HuH-7.5 (cell line): ENCODE measurements at places on chromosomes 1 and 21.
A peak's percentile ranks its signal among the peaks of the same experiment; 100 is the strongest.

DNA sequence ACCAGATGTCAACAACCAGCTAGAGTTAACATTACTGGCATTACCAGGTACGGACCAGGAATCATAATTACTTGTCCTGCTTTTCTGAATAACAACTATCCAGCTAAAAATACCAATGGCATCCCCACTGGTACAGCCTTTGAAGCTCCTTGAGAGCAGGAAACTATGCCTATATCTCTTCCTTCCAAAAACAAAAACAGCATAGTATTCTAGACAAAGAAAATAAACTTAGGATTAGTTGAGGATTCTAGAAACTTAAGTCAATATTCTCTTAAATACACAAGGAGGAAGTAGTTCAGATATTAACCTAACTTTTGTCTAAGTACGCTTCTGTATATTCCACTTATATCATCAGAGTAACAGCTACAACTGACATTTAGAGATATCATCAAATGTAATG lies 3.0 kb downstream of the FUBP1 start:
- no peak for DNase-seq

- DNase-seq, result no peak
These were observed 90.9 kb upstream of the KCNK1 start for GRCh38 chr1:233523047-233523446.

- DNase-seq, result no peak
These were observed 82.8 kb downstream of the EXTL2 start for GRCh38 chr1:100811808-100812207.

GRCh38 chr1:160429702-160430535 lies 29.6 kb downstream of the VANGL2 start:
- DNase-seq, result no peak

DNA sequence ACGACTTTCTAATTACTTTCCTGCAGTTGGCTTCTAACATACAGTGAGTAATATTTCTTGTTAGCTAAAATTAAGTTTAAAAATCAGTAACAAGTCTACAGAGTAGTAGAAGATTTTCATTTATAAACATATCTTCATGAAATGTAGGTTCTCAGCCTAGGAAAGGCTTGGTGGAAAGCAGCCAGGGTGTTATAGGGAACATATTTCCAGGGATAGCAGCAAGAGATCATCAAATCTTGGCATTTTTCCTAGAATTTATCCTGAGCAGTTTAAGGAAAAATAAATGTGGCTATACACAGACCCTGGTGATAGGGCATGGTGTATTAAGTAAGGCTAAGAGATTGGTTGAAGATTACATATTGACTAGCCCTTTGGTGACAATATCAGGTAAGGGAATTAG lies 203.5 kb upstream of the NEGR1 start:
- no peak for DNase-seq

GRCh38 chr1:68490046-68490651 lies 6.7 kb downstream of the DEPDC1 start:
- DNase-seq, result no peak

- DNase-seq, result no peak
These were observed 185.0 kb downstream of the DNAH14 start for GRCh38 chr1:225114354-225114990.

- no peak for DNase-seq
These were observed 42.6 kb upstream of the PAX7 start for GRCh38 chr1:18588093-18588492.

DNA sequence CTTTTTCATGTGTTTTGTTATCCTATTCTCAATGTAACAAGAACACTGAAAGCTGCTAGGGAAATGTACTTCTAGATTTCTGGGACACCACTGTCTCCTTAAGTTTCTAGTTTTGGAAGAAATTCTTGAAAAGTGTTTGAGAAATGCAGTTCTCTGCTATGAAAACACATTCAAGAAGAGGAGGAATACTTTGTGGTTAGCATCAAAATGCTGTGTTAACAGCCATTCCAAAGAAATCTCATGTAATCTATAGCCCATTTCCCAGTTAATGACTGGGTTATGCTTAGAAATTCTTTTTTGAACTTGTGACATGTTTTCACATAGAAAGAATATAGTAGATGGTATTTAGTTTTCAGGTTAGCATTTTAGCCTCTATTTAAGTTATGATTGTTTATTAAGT lies 6.0 kb downstream of the RAVER2 start:
- no peak for DNase-seq

DNA sequence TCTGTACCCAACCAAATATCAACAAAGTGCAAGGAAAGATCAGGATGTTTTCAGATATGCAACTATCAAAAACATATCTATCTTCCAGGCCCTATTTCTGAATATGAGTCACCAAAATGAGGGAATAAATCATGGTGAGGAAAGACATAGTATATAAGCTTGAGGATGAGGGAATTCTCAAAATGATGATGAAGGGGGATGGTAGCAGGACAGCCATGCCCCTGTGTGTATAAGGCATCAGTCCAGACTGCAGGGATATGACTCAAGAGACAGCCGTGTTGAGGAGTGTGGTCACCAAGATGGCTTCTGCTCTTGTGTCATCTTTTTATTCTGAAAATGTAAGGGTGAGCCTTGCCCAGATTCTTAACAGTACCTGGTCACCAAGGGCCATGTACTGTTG lies 4.4 kb upstream of the WDR64 start:
- DNase-seq, result no peak

DNA sequence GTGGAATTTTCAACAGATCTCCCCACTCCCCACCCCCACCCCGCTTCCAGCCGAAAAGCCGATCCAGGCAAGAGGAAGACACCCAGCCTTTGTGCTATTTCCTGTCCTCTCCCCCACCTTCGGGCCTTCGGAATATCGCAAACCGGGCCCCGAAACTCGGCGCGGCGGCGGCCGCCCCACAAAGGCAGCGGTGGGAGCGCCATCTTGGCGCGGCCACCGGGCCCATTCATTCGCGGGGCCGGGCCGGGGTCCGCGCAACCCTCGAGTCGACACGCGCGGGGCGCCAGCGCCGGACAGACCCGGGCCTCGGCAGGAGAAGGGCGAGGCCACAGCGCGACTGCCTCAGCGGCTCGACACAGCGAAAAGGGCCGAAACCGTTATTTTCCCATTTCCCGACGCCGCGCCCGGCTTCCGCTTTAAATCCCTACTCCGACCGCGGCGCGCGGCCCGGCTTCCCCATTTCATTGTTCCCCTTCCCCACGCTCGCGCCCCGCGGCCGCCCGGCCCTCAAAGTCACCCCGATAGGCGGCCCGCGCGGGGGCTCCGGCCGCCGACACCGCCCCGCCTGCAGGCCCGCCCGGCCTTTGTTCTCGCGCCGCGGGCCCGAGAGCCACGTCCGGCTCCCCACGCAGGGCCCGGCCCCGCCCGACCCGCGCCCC lies 911 bp downstream of the GNB1 start:
- DNase-seq, result peak; percentile 58

DNA sequence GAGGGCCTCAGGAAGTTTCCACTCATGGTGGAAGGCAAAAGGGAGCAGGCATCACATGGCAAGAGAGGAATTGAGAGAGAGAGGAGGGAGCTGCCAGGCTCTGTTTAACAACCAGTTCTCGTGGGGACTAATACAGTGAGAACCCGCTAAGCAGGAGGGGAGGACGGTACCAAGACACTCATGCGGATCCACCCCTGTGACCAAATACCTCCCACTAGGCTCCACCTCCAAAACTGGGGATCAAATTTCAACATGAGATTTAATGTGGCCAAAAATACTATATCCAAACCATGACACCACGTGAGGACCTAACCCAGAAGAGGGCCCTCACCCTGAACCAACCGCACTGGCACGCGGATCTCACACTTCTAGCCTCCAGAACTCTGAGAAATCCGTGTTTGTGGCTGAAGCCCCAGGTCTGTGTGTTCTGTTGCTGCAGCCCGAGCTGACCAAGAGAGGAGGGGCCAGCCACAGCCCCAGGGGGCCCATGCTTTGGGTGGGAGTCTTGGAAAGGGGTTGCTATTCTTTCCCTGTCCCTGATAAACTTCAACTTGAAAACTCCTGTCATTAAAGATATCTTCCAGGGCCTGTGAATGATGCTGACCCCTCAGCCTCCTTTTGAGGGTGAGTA lies 32.0 kb downstream of the TRIM67 start:
- no peak for DNase-seq

DNA sequence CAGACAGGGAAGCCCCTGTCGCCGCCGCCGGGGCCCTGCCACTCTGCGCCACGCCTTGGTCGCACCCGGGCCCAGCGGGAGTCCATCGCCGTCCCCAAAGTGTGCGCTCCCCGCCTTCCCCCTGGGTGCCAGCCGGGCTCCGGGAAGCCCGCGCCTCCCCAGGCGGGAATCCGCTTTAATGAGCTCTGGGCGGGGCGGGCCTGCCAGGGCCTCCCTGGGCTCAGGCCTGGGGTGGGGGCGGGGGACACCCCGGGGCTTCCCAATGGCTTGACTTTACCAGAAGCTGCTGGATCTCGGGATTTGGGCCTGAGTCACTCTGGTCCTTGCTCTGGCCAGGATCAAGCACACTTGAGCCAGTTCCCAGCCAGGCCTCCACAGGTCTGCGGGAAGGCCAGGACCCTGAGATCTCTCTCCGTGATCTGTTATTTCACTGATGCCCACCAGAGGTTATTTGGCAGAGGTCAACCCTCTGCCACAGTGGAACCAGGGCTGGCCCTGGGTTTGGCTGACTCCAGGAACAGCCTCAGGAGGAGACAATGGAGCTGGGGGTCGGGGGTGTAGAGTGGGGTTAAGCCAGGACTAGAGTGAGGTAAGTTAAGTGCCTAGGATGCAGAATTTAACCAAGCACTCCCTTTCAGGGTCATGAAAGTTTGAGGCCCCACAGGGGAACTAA lies 178.4 kb upstream of the EDN2 start:
- DNase-seq, result no peak

DNA sequence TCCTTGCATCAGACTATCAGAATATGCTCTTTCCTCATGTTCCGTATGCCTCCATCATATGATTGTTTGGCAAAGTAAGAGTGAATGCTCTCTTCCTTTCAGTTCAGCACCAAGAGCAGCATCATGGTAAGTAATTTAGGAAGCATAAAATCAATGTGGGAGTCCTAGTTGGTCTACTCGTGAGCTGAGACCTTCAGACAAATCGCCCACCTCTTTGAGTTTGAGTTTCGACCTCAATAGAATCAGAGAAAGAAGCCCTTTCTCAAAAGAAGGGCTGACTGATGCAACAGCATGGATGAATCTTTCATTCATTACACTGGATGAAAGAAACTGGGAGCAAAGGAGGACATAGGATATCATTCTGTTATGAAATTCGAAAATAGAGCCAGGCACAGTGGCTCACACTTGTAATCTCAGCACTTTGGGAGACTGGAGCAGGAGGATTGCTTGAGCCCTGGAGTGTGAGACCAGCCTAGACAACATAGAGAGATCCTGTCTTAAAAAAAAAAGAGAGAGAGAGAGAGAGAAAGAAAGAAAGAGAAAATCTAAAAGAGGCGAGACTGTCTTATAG lies 112.5 kb downstream of the ZC3H11B start:
- DNase-seq, result no peak

DNA sequence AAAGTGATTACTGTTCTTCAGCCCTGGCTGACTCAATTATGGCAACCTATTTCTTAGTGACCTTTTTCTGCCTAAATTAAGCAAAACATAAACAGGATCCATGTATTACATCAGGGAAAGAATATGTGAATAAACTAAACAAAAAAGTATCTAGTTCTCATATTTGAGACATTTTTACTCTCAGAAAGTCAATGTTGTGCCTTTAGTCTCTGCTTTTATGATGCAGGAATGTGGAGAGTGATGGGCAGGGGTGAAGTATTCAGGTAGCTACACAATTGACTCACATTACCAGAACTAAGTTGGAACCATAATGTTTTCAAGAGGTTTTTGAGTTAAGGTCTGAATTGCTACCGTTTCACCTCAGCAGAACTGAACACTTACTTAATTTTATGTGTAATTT lies 462.7 kb upstream of the CXADR start:
- DNase-seq, result no peak

- DNase-seq, result peak; percentile 54
These were observed 42.3 kb upstream of the NFASC start for GRCh38 chr1:204828352-204828850.

DNA sequence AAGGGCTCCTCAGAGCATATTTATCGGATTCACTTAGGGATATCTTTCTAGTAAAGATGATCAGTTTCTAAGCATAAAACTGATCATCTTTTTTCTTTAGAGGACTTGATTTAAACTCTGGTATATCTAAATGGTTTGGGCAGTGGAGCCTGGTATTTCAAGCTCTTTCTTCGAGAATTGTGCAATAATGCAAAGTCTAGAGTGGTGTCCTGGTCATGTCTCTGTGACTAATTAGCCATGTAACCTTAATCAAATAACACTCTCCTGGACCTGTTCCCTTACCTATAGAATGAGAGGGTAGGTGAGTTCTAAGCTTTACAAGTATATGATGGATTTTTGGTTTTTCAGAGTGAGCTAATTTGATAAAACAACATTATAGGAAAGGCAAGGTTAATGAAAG lies 225.2 kb downstream of the RPS6KC1 start:
- no peak for DNase-seq

DNA sequence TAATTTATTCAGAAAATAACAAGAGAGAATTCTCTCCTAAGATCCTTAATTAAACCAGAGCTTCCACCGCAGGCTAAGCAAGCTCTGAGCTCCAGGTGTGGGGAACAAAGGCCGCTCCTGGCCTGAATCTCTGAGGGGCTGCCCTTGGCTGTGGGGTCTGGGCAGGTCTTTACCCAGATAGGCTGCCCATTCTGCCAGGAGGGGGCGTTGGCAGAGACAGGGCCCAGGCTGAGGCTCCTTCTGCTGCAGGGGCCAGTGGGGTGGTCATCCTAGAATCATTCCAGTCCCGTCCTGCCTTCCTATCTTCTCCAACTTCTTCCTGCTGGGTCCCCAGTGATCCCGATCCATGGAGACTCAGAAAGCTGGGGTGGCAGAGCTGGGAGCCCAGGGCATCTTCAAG lies 82.9 kb upstream of the POU3F1 start:
- no peak for DNase-seq

- DNase-seq, result no peak
These were observed 26.3 kb upstream of the PIGC start for GRCh38 chr1:172470149-172470548.
